Airway epithelial cell (primary cell): ENCODE measurements at places on chromosomes 1 and 21. TPM values are rescaled to one million over a fixed set of nuclear protein-coding genes. Genes with fewer than 3 reads are reported as not detected.

PLXNA2 gene
- total RNA-seq = 17.6 and 23.6 TPM in 2 replicates

SAMD11 gene
- total RNA-seq = 0.98 and 1.3 TPM in 2 replicates

CCDC30 gene
- total RNA-seq = 0.09 and 0.21 TPM in 2 replicates

TRIM67 gene
- not detected in 2 replicates for total RNA-seq

PYHIN1 gene
- not detected in 2 replicates for total RNA-seq

LRRC71 gene
- total RNA-seq = not detected in 2 replicates

CGN gene
- total RNA-seq = 5.8 and 10.7 TPM in 2 replicates

INAVA gene
- total RNA-seq = 72.1 and 84.0 TPM in 2 replicates

DIO1 gene
- 0.35 TPM in 1 of 2 replicates, not detected in the other for total RNA-seq

NUCKS1 gene
- 81.1 and 92.2 TPM in 2 replicates for total RNA-seq

OR2T2 gene
- not detected in 2 replicates for total RNA-seq

SUMO3 gene
- 74.9 and 75.6 TPM in 2 replicates for total RNA-seq

ISG15 gene
- 23.9 and 28.7 TPM in 2 replicates for total RNA-seq

FMO1 gene
- not detected in 2 replicates for total RNA-seq

HTR6 gene
- not detected in 2 replicates for total RNA-seq

DENND2C gene
- 13.0 and 17.3 TPM in 2 replicates for total RNA-seq

MEX3A gene
- 3.3 and 7.6 TPM in 2 replicates for total RNA-seq

FGR gene
- total RNA-seq = not detected in 2 replicates

HSD3B1 gene
- not detected in 2 replicates for total RNA-seq

LCE1E gene
- total RNA-seq = 0.37 TPM in 1 of 2 replicates, not detected in the other

FBLIM1 gene
- total RNA-seq = 85.8 and 98.4 TPM in 2 replicates

C1orf56 gene
- 0.84 and 1.1 TPM in 2 replicates for total RNA-seq

DCDC2B gene
- total RNA-seq = not detected in 2 replicates

CFHR5 gene
- total RNA-seq = not detected in 2 replicates

ATP1A4 gene
- total RNA-seq = not detected in 2 replicates

GBP4 gene
- 0.07 TPM in 1 of 2 replicates, not detected in the other for total RNA-seq

PI4KB gene
- total RNA-seq = 31.4 and 43.4 TPM in 2 replicates

KLHL17 gene
- 19.6 and 20.5 TPM in 2 replicates for total RNA-seq

SLC22A15 gene
- total RNA-seq = 3.3 and 5.1 TPM in 2 replicates

TEX38 gene
- total RNA-seq = not detected in 2 replicates

AIM2 gene
- not detected in 2 replicates for total RNA-seq

LAMC2 gene
- total RNA-seq = 835 and 929 TPM in 2 replicates

SNX27 gene
- total RNA-seq = 10.6 and 16.1 TPM in 2 replicates

TRAF3IP3 gene
- total RNA-seq = not detected in 2 replicates

IFNLR1 gene
- total RNA-seq = 3.4 and 8.0 TPM in 2 replicates

GPX7 gene
- total RNA-seq = 1.3 and 4.3 TPM in 2 replicates

CNTN2 gene
- total RNA-seq = 0.07 TPM in 1 of 2 replicates, not detected in the other

ABCG1 gene
- 8.7 and 9.7 TPM in 2 replicates for total RNA-seq

LENEP gene
- total RNA-seq = 0.92 TPM in 1 of 2 replicates, not detected in the other
